ENCODE measurements at places on chromosomes 16 and 17.

GRCh38 chr17:76271669-76272540 is 6.8 kb downstream of the UBALD2 start:
- peak; percentile 42 for DNase-seq

- no peak for DNase-seq
These were observed 238.9 kb upstream of the SDK2 start for GRCh38 chr17:73883175-73883574.

DNA sequence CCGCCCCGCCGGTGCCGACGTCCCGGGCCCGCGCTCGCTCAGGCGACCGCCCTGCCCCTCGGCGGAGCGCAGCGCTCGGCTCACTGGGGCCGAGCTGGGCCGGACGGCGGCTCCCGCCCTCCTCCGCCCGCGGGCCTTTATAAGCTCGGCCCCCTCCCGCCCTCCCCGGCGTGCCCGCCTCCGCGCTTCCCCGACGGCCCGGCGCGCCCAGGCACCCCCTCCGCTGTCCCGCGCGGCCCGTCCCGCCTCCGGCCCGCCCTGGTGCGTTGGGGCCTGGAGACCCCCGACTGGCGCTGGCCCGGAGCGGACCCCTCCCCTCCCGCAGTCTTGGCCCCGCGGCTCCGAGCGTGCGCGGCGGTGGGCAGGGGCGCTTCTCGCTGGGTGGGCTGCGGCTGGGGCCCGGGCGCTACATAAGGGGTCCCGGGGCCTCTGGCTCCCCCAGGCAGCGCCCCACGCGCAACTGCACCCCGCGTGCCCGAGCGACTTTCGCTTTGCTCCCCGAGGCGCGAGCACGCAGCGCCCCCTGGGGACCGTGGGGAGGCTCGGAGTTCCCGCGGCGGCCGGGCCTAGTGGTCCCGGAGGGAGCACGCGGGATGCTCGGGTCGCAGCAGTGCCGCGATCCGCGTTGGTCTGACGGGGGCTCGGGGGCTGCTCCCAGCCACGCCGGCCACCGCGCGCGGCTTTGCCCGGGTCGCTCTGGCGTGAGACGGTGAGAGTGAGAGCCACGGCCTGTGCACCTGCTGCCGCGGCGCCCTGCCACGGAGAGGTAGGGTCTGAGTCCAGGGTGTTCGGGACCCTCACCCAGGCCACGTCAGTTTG is at the start of gene PIEZO1:
TSS of gene PIEZO1 (minus strand) at position 115 of the 819 bp plus-strand sequence. CDS start 256 bp downstream, outside the sequence.
- DNase-seq, result peak; percentile 89

DNA sequence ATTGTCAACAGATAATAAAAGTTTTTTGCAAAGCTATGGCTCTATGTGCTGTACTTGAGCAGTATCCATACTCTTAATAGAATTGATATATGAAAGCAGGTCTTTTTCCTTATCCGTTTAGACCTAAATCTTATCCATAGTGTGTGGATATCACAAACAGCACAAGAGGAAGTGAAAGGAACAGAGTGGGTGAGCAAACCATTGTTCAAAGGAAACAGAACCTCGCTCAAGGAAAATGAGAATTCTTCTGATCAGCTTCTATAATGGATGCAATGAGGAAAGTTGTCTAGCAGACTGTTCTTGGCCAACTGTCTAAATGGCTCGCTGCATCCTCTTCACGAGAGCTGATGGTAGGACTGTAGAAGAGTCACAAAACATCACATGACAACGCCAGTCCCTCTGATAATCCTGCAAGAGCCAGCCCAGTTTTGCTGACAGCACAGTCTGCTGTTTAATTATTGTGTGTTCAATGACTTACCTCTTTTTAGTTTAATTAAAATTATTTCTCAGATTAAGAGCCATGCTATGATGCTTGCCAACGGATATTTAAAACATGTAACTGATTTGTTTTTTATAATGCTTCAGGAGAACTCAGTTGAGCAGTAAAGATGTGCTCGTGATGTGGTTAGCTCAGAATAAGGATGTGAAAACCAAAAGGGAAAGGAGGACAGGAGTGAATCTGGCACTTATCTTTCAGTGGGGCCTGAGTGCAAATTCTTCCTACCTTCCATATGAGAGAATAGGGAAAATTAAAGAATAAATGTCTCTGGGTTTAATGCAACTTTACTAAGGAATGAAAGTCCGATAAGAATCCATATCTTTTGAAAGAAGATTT is 38.5 kb downstream of the WWOX start:
- no peak for DNase-seq

DNA sequence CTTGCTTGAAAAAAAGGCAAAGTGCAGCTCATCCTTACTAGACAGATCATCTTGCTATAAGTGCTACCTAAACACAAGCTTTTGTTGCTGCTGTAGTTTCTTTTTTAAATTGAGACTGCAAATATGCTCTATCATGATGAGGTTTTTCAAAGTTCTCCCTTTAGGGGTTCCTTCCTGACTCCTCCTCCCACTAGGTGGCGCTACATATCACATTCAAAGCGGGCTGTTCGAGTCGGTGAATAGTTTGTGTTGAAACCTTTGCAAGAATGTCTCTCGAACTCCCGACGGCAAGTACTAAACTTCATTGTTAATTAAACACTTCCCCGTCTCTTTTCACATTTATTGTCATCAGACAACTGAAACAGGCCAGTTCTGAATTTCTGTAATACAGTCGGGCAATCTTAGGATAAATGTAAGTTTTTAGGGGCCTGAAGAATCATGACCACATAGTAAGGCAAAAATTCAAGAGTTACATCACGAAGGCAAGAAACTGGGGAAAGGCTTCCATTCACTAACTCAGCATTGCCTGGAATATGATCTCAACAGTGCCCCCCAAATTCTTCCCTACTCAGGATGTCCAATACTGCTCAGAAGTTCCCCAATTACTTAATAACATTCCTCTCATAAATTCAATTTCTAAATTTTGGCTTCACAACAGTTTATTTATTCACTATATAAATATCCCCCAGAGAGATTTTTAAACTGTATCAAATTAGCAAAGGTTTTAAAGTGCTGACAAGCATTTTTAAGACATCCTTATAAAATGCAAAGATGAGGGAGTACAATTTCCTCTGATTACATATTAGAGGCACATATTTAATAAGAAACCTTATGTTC is 6.7 kb downstream of the HS3ST3A1 start:
- peak; percentile 84 for DNase-seq

DNA sequence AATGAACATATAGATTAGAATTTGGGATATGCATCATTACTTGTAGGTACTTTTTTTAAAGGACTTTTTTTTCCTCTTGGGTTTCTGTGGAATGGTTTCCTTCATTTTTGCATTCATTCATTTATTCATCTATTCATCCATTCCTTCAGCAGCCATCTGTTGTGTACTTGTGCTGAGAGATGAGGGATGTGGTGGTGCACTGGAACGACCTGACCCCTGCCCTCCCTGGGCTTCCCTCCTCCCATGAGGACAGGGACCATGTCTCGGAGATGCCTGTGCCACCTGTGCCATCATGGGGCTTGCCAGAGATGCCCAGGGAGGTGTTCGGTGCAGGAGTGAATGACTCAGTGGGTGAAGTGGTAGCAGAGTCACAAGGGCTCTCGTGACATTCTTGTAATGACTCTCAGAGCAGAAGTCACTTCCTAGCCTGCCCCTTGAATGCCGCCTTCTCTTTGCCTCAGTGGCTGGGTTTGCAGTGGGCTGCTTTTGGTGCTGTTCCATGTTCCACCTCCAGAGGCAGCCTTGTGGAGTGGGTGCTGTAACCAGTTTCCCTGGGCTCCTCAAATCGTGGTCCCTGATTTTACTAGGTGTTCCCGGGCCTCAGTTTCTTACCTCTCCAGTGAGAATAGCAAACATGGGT is 43.9 kb downstream of the CLEC16A start:
- peak; percentile 48 for DNase-seq

- DNase-seq, result no peak
These were observed 401 bp downstream of the ARL16 start for GRCh38 chr17:81683208-81683583.

DNA sequence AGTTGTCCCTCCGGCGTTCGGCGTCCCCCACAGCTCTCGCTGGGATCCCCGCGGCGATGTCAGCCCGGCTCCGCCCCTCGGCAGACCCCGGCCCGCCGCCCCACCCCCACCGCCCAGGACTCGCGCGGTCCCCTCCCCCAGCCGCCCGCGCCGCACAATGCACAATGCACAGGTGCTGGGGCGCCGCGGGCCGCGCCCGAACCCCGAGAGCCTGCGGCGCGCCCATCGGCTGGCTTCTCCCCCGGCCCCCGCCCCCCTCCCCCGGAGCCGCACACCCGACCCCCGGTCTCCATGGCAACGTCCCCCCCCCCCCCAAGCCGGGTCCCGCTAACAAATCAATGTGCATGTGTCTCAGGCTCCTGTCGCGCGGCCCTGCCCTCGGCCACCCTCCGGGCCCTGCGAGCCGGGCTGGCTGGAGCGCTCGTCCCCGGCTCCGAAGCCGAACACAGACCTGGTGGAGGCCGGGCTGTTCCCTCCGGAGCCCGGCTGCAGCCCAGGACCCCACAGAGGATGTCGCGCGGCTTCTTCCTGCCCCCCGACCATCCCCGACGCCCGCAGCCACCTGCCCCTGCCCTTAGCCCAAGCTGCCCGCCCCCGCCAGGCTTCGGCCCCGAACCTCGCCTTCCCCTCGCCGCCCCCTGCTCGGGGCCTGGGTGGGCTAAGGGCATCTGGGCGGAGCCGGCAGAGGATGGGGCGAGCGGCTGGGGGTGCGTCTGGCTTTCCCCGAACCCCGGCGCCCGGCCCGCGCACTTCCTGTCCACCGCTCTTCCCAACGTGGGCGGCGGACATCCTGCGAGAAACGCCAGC is 818 bp upstream of the CBX8 start:
- no peak for DNase-seq

DNA sequence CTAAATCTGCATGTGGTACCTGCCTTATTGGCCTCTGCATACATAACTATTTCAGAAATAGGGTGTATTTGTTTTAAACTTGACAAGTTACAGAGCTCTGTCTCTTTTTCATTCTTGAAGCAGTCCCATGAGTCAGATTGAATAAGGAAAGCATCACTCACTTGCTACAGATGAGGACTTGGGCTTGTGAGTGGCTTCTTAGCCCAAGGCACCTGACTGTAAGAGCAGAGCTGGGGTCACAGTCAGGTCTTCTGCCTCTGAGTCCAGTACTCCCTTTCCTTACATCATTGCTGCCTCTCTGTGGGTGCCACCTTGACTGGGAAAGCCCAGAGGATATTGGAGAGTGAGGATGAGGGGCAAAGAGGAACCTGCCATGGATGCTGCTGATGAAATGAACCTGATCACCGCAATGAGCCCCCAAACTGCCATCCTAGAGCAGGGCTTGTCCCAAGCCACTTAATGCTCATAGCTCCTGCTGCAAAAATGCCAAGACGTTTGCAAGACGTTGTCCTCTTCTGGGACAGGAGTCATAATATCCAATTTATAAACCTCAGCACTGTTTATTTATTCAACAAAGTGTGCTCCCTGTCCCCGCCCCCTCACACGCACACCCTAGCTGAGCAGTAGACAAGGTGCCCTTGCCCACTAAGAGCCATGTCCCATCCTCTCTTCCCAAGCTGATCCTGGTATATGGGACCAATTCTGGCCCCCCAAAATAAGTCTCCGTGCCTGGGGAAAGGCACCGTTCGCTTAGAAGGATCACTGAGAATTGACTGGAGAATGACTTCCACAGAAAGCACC is 74.1 kb downstream of the CCDC182 start:
- no peak for DNase-seq

GRCh38 chr16:23505671-23506605 is 4.4 kb downstream of the GGA2 start:
- peak; percentile 13 for DNase-seq

DNA sequence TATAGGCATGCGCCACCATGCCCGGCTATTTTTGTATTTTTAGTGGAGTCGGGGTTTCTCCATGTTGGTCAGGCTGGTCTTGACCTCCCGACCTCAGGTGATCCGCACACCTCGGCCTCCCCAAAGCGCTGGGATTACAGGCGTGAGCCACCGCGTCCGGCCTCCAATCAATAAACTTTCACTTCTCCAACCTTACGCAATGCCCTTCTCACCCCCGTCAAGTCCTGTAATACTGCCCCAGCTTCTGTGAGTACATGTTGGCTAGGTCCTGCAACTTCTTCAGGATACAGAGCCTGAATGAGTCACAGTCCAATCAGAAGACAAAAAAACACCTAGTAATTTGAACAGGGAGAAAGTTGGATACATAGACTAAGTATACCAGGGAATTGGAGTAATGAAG is 47.1 kb upstream of the PHOSPHO1 start:
- DNase-seq, result no peak

- no peak for DNase-seq
These were observed 133.4 kb downstream of the OR1D5 start for GRCh38 chr17:2929881-2930533.

DNA sequence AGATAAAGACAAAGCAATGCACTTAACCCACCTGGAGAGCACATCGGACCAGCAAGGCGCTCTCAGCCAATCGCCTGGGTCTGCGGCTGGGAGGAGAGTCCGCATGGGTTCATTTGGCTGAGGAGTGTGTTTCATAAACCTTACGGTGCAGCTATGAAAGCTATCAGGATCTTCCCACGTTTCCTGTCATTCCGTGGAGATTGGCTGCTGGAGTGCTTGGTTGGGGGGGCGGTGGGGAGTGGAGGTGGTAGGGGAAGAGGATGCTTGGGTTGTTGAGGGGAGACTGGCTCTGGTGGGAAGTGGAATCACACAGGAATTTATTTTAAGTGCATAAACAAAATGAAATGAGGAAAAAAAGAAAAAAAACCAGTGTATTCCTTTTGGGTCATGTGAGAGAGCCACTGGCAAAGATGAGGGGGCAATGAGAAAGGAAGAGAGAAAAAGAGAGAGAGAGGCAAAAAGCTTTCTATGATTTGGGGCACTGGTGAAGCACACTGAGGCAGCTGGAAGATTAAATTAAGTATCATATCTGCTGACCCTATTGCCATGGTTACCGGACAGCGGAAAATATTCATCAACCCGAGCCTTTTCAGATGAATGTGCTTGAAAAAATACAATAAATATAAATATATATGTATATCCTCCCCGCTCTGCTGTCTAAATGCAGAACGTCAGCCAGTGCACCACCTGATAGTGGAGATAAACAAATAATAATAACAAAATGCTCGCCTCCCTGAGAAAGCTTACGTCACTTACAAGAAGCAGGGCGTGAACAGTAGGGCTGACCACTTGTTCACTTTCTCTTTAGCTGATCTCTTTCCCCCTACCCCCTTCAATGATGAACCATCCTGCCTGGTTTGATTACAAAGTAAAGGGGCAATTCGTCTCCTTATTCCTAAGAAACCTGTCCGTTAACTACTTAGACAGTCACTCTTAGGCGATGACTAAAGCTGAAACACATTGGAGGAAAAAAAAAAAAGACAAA is 457.0 kb upstream of the ZFHX3 start:
- no peak for DNase-seq

- DNase-seq, result no peak
These were observed 1.5 kb downstream of the PIEZO1 start for GRCh38 chr16:88783391-88784073.

DNA sequence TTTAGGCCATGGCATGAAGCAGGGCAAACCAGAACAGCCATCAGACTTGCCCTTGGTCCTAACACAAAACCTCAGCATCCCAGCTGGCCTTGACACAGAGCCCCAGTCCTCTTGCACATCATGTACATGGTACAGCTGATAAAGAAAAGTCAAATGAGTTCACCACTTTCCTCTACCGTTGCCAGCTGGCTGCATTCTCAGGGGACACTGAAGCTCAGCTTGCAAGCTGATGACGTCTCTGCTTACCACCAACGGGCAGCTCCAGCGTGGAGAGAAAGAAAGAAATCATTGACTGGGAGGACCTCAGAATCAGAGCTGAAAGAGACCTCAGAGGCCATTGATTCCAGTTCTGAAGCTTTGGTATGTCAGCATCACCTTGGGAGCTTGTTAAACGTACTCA is 80.7 kb upstream of the CES5A start:
- no peak for DNase-seq

- no peak for DNase-seq
These were observed 113.3 kb downstream of the CCT6B start for GRCh38 chr17:34847938-34848337.

All from CD4-positive, alpha-beta T cell treated with Interleukin-2 at 100 ng/mL for 4 hours (primary cell).